Suppressor macrophage treated with lipopolysaccharide for 4 hours (primary cell): ENCODE measurements at places on chromosomes 4 and X.

DNA sequence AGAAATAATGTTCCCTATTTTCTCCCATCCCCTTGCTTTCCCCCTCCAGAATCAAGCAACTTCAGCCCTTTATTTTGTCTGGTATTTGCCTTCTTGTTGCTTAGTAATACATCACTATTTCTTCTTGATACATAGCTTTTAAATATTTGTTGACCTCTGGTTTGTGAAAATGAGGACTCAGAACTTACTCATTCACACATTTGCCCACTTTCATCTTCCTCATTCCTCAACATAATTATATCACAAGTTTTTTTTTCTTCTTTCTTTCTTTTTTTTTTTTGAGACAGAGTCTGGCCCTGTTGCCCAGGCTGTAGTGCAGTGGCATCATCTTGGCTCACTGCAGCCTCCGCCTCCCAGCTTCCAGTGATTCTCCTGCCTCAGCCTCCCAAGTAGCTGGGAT lies 28.9 kb upstream of the NDUFC1 start:
- peak; percentile 50 for DNase-seq

- DNase-seq, result peak; percentile 69
Measured at GRCh38 chr4:22668301-22668700, 24.4 kb upstream of the GBA3 start.

DNA sequence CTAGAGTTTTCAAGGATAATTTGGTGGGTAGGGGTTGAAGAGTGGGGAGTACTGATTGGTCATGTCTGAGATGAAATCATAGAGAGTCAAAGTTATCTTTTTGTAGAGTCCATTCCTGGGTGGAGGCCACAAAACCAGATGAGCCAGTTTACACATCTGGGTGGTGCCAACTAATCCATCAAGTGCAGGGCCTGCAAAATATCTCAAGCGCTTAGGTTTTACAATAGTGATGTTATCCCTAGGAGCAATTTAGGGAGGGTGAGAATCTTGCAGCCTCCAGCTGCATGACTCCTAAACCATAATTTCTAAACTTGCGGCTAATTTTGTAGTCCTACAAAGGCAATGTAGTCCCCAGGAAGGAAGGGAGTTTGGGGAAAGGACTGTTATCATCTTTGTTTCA lies 988.3 kb upstream of the LCORL start:
- no peak for DNase-seq

DNA sequence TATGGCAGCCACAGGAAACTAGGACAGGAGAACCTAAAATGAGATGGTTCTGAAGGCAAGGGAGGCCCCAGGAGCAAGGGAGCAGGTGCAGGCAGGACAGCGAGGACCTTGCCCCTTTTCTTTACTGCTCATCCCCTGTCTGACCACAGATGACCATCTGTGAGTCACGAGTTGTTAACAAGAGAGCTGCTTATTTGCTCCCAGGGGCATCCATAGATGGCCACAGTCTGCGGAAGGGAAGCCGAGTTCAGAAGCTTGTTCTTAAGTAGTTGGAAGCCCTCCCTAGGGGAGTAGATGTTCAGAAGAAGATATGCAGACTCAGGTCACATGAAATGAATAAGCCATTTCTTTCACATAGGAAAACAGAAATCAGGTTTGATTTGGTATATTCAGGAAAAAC lies 69.4 kb downstream of the EVC2 start:
- DNase-seq, result no peak

- peak; percentile 88 for DNase-seq
Measured at GRCh38 chrX:73943693-73944562, 360.1 kb upstream of the ZCCHC13 start.

DNA sequence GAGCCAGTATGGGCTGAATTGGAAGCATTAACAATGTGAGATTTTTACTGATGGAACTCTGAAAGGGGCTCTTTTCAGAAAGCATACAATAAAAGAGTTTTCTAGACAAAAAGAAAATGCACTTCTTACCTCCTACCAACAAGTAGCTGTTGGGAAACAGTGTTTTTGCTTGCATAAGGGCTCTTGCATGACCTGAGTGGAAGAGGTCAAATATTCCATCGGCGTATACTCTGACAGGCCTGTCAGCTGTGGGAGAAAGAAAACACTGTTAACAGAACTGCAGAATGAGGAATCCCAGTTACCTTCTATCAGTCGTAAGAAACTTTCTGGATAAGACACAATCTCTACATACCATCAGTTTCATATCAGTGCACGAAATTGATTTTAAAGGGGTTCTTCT lies 39.5 kb downstream of the PCYT1B start:
- DNase-seq, result peak; percentile 19
